RPMI7951 (cell line): ENCODE measurements at places on chromosomes 2 and 18. TPM values are rescaled to one million over a fixed set of nuclear protein-coding genes. Genes with fewer than 3 reads are reported as not detected.

DNA sequence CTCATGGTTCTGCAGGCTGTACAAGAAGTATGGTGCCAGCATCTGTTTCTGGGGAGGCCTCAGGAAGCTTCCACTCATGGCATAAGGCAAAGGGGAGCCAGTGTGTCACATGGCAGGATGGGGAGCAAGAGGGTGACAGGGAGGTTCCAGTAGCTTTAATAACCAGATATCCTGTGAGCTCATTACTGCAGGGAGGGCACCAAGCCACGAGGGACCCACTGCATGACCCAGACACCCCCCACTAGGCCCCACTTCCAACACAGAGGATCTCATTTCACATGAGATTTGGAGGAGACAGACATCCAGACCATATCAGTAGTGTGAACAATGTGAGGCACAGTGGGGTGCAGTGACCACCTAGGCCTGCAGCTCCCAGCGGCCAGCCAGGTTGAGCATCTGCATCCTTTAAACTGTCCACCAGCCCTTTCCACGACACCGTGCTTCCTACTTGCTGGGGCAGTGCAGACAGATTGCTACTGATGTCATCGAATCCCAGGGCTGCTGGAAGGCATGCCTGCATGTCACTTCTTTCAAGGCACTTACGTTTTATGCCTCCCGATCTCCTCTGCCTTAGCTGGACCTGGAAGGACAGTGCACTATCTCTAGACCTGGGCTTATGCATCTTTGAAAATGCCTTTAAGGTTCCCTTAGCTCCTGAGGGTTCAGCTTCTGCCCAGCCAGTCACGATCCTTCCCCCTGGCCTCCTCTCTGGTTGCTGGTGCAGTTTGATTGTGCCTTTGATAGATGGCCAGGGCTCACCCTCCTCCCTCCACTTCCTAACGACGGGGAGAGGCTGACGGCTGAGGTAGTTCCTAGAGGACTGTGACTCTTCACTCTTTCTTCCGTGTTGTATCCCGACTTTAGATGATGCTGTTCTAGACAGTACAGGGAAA is 174.3 kb downstream of the FAM210A start:
- no peak for DNase-seq

- DNase-seq = peak; percentile 35
Measured at GRCh38 chr2:100754951-100755350, 65.0 kb upstream of the NPAS2 start.

GRCh38 chr2:241859436-241860183 is 916 bp upstream of the PDCD1 start:
- DNase-seq = peak; percentile 38

GRCh38 chr2:157871415-157871814 is 4.7 kb downstream of the ACVR1 start:
- DNase-seq = no peak

- DNase-seq = peak; percentile 76
Measured at GRCh38 chr2:191166111-191166755, 15.4 kb upstream of the STAT4 start.

GRCh38 chr2:72438364-72438763 is 290.7 kb upstream of the CYP26B1 start:
- DNase-seq = no peak

GRCh38 chr2:114122930-114123329 is 233.0 kb downstream of the ACTR3 start:
- DNase-seq = no peak

DNA sequence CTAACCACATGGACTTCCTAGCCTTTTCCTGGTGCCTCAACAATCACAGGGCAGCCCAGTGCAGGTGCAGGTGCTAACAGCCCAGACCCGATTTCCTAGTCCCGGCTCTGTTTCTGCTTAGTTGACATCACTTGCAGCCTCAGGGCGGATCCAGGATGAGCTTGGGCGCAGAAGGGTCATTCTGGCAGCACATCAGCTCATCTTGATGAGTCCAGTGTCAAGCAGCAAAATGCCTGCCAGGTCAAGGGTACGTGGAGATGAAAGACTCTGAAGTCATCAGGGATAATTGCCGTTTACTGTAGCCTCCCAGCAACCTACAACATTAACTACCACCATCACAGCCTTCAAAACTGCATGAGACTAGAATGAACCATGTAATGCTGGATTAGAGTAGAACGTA is 39.4 kb upstream of the EFHD1 start:
- peak; percentile 11 for DNase-seq

DNA sequence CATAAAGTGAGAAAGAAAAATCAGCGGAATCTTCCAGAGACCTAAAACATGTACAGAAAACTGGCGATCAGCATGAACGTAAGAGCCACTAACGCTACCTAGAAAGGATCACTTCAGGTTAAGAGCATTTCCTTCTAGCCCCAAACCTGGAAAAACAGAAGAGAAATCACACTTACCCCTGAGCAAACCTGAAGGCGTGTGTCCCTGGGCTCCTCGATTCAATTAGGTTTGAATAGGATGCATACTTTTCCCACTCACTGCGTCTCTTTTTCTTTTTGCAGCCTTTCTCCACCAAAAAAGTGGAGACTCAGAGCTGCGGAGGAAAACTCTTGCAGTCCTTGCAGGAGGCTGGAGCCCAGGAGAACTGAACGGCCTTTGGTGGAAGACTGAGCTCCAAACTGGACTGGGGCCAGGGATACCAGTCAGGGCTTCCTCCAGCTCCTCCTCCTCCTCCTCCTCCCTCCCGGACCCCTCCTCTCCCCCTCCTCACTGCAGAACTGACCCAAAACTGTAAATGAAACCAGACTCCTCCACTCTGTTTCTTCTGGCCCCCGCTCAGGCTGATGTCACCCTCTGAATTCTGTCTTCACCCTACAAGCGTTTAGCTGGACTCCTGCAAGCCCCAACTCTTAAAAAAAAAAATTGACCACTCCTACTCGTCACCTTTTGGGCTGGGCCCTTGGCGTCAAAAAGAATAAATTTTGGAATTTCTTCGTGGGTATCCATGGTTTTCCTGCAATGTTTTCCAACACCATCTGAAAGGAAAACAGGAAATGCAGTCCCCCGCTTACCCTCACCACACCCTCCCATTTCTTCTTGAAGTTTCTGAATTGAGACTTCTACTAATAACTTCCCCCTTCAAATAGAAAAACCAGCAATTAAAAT is at the start of gene COL6A3:
Gene COL6A3, minus strand, starts transcription at position 388 of the 885 bp plus-strand sequence. CDS start 17,347 bp downstream, outside the sequence.
- DNase-seq = no peak

- no peak for DNase-seq
Measured at GRCh38 chr2:229230256-229230655, 40.8 kb downstream of the PID1 start.

GRCh38 chr2:33526132-33526531 is 49.7 kb downstream of the RASGRP3 start:
- peak; percentile 53 for DNase-seq

GRCh38 chr18:22838639-22839277 is 94.4 kb upstream of the RBBP8 start:
- no peak for DNase-seq

GRCh38 chr18:32576296-32576916 is 105.7 kb upstream of the GAREM1 start:
- DNase-seq = no peak

- DNase-seq = no peak
Measured at GRCh38 chr18:64234321-64234720, 85.4 kb upstream of the LINC00305 start.

DNA sequence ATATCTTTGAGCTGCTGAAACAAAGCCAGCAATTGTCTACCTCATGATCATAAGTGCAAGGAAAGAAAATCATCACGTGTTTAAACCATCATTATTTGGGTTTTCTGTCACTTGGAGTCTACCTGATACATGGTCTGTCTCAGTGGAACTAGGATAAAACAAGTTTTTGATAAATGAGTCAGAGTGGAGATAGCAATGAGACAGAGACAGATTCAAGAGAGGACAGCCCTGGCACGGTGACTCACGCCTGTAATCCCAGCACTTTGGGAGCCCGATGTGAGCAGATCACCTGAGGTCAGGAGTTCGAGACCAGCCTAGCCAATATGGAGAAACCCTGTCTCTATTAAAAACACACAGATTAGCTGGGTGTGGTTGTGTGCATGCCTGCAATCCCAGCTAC is 93.8 kb downstream of the PMAIP1 start:
- peak; percentile 13 for DNase-seq

DNA sequence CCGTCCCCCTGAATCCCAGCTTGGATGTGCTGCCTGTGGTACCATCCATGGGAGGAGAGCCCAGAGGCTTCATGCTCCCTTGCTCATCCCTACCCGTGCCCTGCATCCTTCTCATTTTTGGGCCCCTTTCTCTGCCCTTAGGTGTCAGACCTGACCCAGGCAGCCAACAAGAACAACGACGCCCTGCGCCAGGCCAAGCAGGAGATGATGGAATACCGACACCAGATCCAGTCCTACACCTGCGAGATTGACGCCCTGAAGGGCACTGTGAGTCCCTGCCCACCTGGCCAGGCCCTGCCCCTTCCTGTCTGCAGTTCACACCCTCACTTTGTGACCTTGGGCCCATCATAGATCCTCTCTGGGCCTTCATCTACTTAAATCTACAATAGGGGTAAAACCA is 2.5 kb downstream of the DES start:
- no peak for DNase-seq

- no peak for DNase-seq
Measured at GRCh38 chr2:55861733-55862132, 61.8 kb downstream of the EFEMP1 start.

- peak; percentile 8 for DNase-seq
Measured at GRCh38 chr2:116411211-116411610, 1403.3 kb upstream of the DDX18 start.

DNA sequence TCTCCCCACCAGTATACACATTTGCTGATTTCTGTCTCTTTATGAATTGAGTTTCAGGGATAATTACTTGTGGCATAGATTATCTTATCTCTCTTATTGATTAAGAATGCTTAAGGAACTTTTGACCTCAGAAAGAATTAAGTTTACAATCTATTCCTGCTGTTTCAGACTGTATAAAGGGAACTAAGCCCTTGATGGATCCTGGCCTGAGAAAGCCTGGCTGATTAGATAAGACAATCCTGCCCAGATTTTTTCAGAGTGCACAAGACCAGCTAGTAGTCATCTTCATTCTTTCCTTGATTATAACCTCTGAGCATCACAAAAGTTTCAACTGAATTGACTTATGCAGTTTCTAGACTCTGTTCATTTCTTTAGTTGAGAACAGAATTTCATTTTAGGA is 22.7 kb upstream of the TFPI start:
- DNase-seq = no peak

- no peak for DNase-seq
Measured at GRCh38 chr2:43194121-43194869, 32.1 kb downstream of the ZFP36L2 start.

DNA sequence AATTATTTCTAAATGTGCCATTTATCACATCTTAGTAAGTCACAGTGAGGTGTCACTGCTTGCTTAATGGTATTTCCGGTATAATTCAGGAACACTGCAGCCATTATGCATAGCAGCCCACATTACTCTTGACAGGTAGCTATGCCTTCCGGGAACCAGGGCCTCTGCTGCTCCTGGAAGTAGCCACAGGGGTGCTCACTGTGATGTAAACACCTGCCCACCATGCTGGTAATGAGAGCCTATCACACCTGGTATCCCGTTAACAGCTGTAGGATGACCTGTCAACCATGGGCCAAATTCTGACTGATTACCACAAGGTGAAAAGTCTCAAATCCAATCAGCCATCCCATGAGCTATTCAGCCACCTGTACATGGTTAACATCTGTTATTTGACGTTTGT is 647.0 kb upstream of the NXPH2 start:
- no peak for DNase-seq

DNA sequence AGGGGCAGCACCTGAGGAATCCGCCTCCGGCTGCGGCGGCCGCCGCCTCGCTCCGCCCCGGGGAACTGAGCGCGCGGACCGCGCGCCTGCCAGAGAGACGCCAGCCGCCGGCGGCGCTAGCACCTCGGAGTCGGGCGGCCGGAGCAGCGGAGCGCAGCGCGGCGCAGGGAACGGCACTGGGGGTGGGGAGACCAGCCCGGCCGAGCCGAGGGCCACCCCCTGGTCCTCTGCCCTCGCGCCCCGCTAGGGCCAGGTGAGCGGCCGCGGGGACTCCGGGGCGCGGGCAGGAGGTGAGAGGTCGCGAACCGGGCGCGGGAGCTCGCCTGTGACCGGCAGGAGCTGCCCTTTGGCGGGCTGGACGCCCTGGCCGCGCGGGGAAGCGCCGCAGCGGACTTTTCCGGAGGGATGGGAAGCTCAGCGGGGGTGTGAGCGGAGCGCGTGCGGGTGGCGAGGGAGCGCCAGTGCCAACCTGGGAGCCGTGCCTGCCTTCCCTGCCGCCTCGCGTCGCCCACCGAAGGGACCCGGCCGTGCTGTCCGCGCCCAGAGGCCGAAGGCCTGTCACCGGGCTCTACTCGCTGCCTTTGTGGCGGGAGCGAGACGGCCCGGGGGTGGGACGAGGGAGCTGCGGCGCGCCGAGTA is at the start of gene GREB1L:
Gene GREB1L, plus strand, starts transcription at position 92 of the 639 bp plus-strand sequence. CDS start 141,287 bp downstream, outside the sequence.
- DNase-seq = peak; percentile 1

- no peak for DNase-seq
Measured at GRCh38 chr2:147408357-147408756, 436.5 kb upstream of the ACVR2A start.

- DNase-seq = no peak
Measured at GRCh38 chr2:61396005-61396404, 74.9 kb downstream of the USP34 start.

GRCh38 chr2:16656784-16657391 is 8.7 kb downstream of the CYRIA start:
- no peak for DNase-seq

DNA sequence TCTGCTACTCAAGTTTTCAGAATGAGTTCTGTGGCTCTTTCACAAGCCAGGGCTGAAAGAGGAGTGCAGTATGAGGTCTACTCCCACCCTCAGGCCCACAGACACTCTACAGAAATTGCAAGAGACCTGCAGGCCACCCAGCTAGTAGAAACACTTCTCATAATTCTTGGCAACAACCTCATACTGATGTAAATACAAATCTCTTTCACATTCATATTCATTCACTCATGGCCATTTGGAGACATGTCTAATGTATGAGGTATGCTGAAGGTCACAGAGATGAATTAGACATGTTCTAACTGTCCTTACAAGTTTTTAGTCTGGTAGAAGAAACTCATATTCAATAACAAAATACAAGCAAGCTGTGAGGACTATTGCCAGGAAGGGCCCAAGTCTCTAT is 83.8 kb upstream of the KLHL29 start:
- DNase-seq = no peak

GRCh38 chr2:128416109-128416785 is 97.6 kb upstream of the HS6ST1 start:
- no peak for DNase-seq

GRCh38 chr2:42137125-42137841 is 31.9 kb upstream of the EML4 start:
- no peak for DNase-seq

- DNase-seq = no peak
Measured at GRCh38 chr18:46322941-46323340, 218.8 kb downstream of the HAUS1 start.

The CABYR gene
- total RNA-seq = 9.7 and 15.6 TPM in 2 replicates

The FAM228A gene
- 0.29 and 0.36 TPM in 2 replicates for total RNA-seq

The ZBTB7C gene
- 0.10 and 0.12 TPM in 2 replicates for total RNA-seq

The GREB1 gene
- 0.78 and 0.84 TPM in 2 replicates for total RNA-seq

The ACTG2 gene
- 2.0 and 2.9 TPM in 2 replicates for total RNA-seq

The CYP27A1 gene
- total RNA-seq = 19.9 and 20.5 TPM in 2 replicates

The AKAIN1 gene
- total RNA-seq = not detected in 2 replicates

The HOXD8 gene
- total RNA-seq = 11.7 and 16.1 TPM in 2 replicates

The SPP2 gene
- total RNA-seq = not detected in 2 replicates

The B3GNT7 gene
- 0.49 and 0.60 TPM in 2 replicates for total RNA-seq

The VSNL1 gene
- total RNA-seq = not detected in 2 replicates

The TLX2 gene
- 4.2 and 5.5 TPM in 2 replicates for total RNA-seq
